Left renal cortex interstitium (tissue), 4 donors: ENCODE measurements at places on chromosomes 4 and X. TPM values are rescaled to one million over a fixed set of nuclear protein-coding genes. Genes with fewer than 3 reads are reported as not detected.

Gene COL25A1
- 17.1 TPM for polyA plus RNA-seq

DNA sequence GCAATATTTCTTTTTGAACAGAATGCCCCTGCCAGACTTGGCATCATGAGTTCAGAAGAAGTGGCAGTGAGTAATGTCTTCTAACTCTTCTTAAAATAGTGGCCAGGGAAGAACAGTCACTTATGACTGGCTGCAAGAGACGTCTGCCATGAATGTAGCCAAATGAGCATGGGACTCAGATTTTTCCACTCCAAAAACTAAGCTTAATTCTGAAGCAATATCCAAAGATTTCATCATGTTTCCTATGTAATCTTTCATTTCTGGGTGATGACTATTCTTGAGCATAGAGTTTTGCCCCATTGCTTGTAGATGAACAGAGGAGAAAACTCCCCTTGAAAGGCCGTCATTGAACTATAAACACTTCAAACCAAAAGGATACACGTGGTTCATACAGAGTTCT is 11.8 kb downstream of the AMBN start:
- DNase-seq: no peak

DNA sequence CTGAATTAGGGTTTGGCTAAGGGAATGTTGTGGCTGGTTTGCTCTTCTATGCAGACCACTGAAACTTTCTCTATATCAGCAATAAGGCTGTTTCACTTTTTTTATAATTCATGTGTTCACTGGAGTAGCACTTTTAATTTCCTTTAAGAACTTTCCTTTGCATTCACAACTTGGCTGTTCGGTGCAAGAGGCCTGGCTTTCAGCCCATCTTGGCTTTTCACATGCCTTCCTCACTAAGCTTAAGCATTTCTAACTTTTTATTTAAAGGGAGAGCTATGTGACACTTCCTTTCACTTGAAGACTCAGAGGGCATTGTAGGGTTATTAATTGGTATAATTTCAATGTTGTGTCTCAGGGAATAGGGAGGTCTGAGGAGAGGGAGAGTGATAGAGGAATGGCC is 142.3 kb downstream of the SHROOM4 start:
- no peak for DNase-seq

Gene EDA2R
- 0.92 TPM for polyA plus RNA-seq

Gene PABPC1L2A
- not detected for polyA plus RNA-seq

DNA sequence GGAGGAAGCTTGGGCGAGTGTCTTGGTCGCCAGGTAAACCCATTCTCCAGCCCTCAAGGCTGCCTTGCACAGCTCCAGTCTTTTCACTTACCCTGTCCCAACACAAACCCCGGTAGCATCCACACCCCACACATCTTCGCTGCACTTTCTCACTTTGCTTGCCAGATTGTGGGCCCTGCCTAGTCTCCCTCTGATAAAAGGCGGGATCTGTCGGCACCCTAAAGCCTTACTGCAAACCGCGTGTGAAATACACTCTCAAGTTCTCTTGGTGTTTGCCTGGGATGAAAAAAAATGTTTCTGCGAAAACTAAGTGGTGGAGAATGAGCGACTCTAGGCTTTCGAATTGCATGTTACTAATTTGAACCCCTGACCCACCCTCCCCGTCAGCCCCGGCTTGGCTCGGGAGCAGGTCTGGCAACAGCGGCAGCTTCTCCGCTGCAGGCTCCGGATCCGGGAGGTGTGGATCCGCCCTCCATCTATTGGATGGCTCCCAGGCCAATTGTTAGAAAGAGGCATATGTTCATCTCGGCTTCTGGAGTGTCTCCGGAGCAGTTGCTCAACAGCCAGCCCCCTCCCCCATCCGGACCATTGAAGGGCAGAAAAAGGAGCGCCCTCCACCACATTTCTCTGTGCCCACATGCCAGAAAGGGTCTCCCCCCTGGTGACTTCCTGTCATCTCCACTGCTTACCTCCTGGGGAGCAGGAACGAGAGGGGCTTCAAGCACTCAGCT is 3.0 kb upstream of the CITED1 start:
- DNase-seq: no peak

DNA sequence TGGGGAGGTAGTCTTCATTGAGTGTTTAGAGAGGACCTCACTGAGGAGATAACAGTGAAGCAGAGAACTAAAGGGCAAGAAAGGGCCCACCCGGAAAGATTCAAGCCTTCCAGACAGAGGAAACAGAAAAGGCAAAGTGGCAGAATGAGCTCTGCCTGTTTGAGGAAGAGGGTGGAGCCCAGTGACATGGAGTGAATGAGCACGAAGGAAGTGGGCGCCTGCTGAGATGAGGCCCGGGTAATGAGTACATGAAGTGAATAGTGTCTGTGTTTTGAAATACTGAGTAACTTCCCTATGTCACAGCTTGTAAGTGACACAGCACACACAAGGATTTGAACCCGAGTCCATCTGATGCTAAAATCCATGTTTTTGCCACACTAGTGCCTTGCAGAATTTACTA is 32.5 kb upstream of the TLR2 start:
- no peak for DNase-seq

Gene PRICKLE3
- polyA plus RNA-seq: 4.2 TPM

DNA sequence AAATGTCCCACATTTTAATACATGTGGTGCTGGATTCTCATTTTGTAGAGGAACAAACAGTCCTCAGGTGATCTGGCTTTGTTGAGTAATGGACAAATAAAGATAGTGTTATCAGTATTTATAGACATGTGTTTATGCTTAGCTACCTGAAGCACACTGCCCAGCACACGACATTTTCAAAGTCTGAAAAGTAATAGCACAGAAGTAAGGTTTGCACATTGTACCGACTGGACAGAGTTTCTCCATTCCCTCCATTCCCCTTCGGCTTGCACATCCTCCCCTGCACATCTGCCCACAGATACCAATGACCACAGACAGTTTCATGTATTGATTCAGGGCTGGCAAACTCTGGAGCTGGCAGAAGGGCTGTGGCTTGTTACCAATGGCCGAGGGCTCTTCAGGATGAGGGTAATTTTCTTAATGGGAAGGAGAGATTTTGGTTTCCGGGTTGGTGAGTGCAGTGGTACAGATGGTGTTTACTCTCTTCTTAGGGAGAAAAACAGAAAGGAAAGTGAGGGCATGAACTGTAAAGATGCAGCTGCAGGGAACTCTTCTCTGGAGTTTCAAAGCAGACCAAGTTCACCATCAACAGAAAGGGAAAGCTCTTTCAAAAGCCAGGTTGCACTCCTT is 2.3 kb downstream of the GRPR start:
- no peak for DNase-seq

DNA sequence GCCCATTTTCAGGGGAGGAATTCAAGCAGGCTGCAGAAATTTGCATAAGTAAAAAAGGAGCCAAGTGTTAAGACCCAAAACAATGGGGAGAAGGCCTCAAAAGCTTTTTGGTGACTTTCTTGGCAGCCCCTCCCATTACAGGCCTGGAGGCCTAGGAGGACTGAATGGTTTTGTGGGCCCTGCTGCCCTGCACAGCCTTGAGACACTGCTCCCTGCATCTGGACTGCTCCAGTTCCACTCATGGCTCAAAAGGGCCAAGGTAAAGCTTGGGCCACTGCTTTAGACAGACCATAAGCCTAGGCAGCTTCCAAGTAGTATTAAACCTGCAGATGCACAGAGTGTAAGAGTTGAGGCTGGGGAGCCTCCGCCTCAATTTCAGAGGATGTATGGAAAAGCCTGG is 501.6 kb downstream of the MID1IP1 start:
- DNase-seq: no peak

DNA sequence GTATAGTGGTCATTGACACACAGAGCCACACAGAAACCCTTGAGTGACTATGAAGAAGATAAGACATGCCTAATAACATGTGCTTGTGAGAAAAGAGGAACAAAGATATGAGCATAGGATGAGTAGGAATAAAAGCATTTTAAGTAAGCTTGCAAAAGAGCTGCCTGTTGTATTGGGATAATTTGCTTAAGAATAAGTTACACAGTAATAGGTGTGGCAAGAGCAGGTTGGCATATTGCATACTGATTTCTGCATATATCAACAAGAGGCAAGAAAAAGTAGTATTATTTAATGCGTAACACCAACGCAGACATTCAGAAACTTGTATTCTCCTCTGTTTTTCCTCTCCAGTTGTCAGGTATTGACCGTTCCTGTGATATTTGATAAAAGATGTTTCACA is 111.5 kb upstream of the UGT8 start:
- no peak for DNase-seq

GRCh38 chr4:8191136-8191747 is 7.8 kb upstream of the SH3TC1 start:
- DNase-seq: no peak

- no peak for DNase-seq
These were observed 51.1 kb upstream of the UGT8 start for GRCh38 chr4:114547340-114548134.

- DNase-seq: no peak
These were observed 25.4 kb downstream of the SEC31A start for GRCh38 chr4:82865592-82865991.

GRCh38 chrX:139759637-139760036 is 51.7 kb upstream of the MCF2 start:
- no peak for DNase-seq

DNA sequence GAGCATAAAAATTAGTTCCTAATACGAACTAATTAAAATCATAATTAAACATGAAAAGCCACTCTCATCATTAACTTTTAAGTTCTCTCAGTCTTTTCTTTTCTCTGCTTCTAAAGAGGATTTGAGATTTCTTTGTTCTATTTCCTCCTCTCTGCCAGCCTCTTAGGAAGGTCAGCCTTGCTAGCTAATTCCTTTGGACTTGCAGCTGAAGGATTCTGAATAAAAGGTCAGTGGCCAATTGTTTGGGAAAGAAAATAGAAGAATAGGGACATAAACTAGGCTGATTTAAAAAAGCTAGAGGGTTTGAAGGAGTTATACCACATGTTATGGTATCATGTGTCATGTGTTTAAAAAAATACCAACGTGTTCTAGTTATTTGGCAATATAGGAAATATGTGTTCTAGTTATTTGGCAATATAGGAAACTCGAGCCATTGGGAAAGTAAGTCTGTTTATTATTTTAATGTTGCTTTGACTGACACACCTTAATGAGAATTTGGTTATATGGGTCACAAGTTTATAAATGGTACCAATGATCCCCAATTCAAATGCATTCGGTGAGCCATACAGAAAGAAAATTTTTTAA is 1668.7 kb upstream of the PCDH7 start:
- DNase-seq: no peak

- DNase-seq: no peak
These were observed 57.1 kb downstream of the MAP7D2 start for GRCh38 chrX:20059467-20060128.

GRCh38 chrX:153580700-153581386 is 18.1 kb downstream of the CCNQ start:
- no peak for DNase-seq

Gene DIPK2B
- polyA plus RNA-seq: 9.5 TPM

Gene RS1
- polyA plus RNA-seq: 0.20 TPM

- no peak for DNase-seq
These were observed 80.9 kb downstream of the HMX1 start for GRCh38 chr4:8790749-8791148.

Gene F8A2
- polyA plus RNA-seq: not detected

DNA sequence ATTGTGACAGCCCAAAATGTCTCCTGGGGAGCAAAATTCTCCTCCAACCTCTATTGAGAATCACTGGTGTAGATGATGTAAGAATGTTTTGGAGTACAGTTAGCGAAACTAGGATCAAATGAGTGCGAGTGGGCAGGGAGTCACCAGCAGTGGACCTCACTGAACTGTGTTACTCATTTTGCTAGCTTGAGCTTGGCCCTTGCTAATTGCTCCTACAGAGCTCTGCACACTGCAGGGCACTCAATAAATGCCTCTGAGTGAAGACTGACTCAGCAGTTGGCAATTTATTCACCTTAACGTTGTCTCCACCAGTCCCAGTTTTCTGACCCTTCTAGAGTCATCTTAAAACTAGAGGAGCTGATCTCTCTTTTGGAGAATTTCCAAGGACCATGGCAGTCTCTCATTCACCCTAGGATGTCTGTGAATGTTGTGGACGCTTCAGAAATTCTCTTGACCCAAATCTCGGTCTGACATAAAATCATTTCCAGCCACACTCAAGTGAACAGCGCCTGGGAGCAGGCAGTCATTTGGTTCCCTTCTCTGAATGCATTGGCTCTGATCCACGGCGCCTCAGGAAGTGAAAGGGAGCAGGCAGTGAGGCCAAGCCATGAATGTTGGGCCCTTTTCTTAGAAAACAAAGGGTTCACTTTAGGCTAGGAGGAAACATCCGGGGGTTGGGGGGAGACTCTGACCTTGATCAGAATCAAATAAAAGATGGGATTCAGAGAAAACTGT is 148.1 kb downstream of the NWD2 start:
- DNase-seq: no peak

DNA sequence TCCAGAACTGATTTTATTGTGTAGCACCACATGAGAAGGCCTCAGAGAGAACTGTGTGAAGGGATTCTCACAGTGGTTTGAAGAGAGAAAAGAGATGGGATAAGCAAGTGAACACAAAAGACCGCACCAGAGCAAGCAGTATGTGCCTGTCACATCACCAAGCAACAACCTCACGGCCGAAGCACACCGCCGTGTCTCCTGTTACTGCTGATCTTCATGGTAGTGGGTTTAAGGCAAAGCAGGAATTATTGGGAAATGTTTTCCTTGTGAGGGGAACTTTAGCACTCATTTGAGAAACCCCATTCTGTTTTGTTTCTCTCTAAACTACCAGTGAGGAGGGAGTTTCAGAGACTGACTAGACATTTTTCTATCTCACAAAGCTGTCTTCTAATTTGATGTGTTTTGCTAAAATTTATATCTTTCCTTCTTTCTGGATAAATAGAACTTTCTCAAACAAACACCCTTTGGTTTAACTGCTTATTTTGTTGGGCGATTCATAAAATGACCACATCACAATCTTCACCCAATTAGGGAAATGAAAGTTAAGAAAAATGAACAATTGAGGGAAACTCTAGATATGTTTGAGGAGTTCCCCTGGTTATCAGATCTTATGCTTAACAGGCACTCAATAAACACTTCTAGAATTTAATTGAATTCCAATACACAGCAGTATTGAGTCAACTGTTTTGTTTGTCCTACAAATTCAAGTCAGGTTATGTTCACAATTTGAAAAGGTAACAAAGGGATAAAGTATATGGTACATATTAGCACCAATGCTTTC is 16.5 kb downstream of the SH3KBP1 start:
- DNase-seq: no peak

- no peak for DNase-seq
These were observed 73.5 kb upstream of the CAMK2D start for GRCh38 chr4:113835005-113835404.

DNA sequence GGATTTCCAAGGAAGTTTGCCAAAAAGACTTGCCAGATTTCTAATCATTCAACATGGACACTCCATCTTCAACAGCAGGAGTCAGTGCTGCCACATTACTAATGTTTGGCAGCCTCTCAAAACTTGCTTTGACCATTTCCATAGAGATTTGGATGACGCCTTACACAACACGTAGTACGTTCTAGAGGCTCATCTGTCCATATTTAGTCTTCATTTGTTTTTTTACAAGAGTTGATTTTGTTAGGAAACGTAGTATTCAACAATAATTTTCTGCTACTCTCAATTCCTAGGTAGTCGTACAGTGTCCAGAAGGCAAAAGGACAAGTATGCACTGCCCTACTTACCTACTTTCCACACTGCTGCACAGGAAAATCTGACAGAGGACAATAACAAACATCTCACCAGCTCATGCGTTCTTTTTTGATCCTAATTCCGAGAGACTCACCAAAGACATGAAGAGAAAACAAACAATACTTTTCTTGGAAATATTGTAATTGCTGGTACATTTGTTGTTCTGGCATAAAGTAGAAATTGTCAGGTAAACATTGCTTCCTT is 117.3 kb downstream of the SNCA start:
- DNase-seq: no peak

Gene ADH7
- not detected for polyA plus RNA-seq

Gene MAGED4B
- polyA plus RNA-seq: 65.1 TPM

Gene CLRN2
- not detected for polyA plus RNA-seq

- DNase-seq: no peak
These were observed 44.5 kb upstream of the ZBTB33 start for GRCh38 chrX:120205816-120206753.
